ENCODE measurements at places on chromosomes 6 and 20.

DNA sequence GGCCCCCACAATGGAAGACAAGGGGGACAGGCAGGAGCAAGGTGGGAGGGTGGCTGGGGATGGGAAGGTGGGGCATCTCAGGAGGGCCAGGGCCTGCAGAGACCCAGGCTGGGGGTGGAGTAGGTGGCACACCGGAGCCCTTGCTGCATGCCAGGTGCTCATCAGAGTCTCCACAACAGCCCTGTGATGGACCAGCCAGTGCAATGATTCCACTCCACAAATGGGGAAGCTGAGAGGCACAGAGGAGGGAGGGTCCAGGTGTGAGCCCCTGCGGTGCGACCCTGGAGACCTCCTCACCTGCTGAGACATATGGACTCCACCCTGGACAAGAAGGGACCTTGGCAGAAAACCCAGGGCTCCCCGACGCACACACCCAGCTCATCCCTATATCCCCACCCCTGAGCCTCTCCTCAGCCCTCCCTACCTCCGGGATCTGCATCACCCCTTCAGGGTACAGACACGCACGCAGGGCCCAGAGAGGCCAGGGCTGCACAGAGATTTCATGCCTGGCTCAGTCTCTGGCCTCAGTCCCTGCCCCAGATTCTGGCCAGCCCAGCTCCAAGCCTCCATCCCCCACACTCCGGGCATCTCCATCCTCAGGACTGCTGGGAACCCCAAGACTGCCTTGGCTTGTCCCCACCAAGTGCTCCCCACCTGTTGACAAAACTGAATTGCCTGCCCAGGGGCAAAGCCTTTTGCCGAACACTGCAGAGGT, 7.1 kb upstream of the GRM4 start:
- DNase-seq = no peak

- no peak for DNase-seq
Measured at GRCh38 chr6:73688351-73688750, 7.7 kb upstream of the CD109 start.

DNA sequence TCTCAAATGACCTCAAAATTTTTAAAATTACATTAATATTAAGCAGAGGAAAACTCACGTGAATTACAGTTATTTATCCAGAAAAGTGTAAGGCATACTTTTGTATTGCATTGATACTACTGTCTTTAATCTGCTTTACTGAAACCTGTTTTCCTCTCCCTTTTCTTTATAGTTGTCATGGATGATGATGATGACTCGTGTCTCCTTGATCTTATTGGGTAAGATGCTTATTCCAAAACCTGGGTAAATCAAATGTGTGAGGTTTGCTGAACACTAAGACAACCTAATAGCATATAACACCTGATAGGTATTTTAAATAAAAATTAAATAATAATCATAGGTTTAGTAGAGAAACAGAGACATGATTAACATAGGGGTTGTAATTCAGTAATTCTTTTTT, 40.0 kb downstream of the BICRAL start:
- no peak for DNase-seq

DNA sequence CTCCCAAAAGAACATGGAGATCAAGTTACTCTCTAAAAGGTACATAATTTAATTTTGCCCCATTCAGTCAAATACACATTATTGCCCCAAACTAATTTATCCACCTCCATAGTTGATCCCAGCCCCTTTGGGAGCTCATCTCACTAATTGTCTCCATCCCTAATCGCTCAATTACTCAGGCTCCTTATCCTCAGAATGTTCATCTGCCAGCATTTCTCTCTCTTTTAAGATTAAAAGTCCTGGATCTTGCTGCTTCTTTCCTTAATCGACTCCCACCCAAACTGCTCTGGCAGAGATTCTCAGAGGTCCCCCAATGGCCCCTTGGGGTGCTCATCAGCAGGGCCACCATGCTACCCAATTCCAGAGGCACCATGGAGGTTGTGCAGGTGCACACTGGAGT, 18.4 kb upstream of the NNAT start:
- no peak for DNase-seq

GRCh38 chr20:58822748-58823730, 27.7 kb downstream of the GNAS-AS1 start:
- DNase-seq = no peak

GRCh38 chr6:166286839-166287271, 21.3 kb downstream of the PRR18 start:
- no peak for DNase-seq

DNA sequence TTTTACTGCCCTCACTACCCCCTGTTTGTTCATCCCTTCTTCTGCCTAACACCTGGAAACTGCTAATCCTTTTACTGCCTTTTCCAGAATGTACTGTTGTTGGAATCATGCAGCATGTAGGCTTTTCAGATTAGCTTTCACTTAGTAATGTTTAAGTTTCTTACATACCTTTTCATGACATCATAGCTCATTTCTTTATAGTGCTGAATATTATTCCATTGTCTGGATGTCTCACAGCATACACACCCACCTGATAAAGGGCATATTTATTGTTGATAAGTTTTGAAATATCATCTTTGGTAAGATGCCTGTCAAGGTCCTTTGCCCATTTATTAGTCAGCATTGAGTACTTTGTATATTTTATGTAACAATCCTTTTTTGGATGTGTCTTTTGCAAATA, 588.2 kb upstream of the NRSN1 start:
- DNase-seq = no peak

Measured in stimulated activated CD4-positive, alpha-beta T cell treated with anti-CD3 and anti-CD28 coated beads, Interleukin-1b, Interleukin-23, amount 100 ng/mL, for 1 hour (primary cell).